OCI-LY7 (cell line): ENCODE measurements at places on chromosomes 2 and 18.
A peak's percentile ranks its signal among the peaks of the same experiment; 100 is the strongest.

DNA sequence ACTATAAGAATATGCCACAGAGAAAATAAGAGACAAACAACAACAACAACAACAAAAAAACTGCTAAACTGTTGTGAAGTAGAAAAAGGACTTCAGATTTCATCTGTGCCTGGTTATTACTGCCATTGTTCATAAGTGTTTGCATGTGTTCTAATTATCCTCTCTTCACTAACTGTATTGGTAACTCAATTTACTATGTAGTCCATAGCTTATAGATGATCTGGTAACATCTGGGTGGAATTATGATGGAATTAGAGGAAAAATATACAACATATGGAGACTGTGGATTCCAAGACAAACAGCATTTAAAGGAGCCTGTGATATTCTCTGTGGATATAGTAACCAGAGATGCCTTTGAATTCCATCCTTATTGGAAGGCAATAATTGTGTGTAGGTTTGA, 1891.5 kb upstream of the PIK3C3 start:
- no peak for DNase-seq

DNA sequence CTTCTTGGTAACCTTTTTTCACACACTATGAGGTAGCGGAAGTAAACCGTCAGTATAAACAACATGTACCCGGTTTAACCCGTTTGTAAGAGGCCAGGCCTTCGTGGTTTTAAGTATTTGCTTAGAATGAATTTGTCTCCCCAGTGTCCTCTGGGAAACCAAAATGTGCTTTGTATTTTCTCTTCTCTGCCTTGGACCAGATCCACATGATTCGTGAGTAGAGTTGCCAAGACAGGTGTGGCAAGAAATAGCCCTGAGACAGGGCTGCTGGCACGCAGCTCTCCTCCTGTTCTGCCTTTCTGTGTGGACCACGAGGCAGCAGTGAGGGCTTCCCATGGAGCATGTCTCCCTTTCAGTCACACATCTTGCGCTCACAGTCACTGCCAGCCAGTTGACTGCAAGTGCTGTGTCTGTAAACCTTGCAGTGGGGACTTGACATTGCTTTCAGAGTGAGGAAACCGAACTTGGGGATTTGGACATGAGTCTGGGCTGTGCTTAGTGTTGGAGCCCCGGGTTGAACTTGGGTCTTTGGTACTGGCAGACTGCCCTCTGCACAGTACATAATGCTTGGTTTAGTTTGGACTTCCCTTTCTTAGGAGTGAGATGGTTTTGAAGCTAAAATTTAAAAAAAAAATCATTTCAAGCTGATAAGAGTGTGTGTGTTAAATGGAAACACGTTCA, 19.1 kb downstream of the BCL2L11 start:
- no peak for DNase-seq

DNA sequence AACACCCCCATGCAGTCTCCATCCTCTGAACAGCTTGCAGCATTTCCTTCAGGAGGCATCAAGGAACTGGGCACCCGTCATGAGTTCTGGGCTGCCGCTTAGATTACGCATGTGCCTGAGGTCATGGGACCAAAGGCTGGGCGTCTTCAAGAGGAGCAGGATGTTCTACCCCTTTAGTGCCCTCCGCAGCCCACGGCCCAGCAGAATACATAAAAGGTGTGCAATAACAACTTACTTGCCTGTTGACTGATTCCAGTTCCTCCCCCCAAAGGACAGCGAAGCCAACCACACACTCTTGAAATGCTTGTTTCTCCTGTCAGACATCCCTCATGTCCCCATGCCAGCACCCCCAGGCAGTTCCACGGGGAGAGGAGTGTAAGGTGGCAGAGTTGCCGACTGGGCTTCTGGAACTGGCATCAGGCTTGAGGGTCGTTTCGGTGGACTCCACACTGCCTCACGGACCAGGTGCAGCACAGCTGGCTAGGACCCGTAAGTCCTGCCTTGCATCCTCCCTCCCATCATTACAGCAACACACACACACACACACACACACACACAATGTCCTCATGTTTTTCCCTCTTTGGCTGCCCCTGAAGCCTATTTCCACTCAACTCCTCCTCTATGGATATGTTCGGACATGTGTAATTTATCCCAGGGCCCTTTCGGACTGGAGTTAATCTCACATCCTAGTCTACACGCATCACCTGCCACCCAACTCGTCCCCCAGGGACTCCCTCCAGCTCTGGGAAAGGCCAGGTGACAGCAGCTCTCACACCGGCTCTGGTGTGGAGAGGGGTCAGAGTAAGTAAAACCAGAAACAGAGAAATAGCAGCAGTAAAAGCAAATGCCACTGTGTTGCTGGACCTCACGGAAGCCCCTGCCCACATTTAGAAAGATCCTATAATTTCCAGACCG, 200.7 kb downstream of the BCL11A start:
- DNase-seq: peak; percentile 86

- DNase-seq: no peak
Observed at GRCh38 chr2:39107724-39108273, 13.1 kb downstream of the SOS1 start.

- no peak for DNase-seq
Observed at GRCh38 chr2:216527600-216527999, 29.0 kb downstream of the RPL37A start.

DNA sequence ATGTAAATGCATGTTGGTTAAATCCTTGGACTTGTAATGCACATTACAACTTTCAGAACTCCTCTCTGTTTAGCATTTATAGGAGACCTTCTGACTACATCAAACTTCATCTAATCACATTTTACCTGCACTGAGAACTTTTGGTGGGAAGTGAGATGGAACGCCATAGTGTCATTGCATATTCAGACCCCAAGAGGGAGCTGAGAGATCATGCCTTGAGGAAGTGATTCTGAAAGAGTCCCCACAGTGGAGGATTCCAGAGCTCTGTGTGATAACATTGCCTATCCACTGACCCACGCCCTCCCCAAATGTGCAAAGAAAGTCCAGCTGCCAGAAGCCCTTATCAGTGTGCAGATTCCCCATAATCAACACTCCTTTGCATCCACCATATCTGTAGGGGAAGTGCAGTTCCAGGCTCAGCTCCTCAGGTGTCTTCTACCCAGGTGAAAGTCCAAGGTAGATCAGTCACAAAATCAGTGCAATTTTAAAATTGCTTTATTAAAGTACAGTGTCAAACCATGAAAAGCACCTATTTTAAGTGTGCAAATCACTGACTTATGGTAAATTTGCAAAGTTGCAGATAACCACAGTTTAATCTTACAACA, 212.4 kb downstream of the RPIA start:
- DNase-seq: no peak

DNA sequence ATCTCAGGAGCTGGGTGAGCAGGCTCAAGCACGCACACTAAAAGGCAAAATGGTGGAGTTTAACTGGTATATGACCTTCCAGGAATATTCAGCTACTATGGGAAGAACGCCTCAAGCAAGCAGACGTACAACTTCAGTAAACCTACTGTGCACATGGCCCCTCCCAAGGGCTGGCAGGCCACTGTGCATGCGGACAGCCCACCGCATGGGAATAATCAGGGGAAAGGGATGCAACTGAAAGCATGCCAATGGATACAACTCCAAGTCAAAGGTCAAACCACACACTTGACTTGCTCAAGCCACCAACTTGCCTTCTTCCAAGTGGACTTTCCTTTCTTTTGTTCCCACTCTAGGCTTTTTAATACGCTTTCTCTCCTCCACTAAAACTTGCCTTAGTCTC, 121.6 kb upstream of the SNTG2 start:
- DNase-seq: no peak

GRCh38 chr2:59033661-59034060, 792.5 kb upstream of the FANCL start:
- DNase-seq: no peak
